Trophoblast cell (in vitro differentiated cells and primary cell): ENCODE measurements at places on chromosomes 5 and 9.

DNA sequence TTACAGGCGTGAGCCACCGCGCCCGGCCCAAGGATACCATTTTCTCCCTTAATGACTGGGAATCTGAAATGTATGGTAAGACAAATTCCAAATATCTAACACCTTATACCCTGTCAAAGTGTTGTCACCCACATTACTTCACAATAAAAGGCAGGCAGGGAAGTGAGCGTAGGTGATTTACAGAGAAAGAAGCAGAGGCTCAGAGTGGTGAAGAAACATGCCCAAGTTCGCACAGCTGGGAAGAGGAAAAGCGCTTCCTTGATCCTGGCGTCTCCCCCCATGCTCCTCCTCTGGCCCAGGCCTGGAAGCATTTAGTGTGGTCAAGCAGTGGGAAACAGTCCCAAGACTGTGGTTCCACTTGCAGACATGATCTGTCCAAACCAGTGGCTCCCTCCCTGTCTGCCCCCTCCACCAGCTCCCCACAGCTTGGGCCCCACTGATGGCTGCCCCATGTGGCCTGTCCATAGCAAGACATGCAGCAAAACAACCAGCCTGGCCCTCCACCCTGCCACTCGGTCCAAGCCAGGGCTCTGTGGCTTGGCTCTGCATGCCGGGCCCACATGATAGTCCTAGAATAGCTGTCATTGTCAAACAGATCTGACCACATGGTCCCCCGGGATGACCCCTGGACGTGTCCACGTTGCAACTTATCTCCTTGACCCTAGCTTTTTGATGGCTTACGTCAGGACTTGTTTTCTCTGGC, 107.2 kb downstream of the TTLL11 start:
- DNase-seq = no peak

GRCh38 chr9:35232867-35233544, 71.2 kb downstream of the UNC13B start:
- DNase-seq = no peak

DNA sequence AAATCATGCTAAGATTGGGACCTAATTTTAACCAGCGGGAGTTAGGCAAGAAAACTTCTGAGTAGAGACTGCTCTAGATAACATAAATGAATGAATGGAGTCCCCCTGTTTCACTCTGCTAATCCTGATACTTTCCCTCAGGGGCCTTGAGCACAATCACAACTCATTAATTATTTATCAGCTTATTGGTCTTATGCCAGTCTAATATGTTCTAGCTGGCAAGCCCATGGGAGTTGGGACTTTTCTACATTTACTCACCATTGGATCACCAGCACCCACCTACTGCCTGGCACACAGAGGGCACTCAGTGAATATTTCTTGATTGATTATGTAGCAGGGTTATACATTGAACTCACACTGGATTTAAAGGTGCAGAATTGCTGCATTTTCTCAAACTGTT, 13.5 kb upstream of the TMED7 start:
- DNase-seq = no peak

DNA sequence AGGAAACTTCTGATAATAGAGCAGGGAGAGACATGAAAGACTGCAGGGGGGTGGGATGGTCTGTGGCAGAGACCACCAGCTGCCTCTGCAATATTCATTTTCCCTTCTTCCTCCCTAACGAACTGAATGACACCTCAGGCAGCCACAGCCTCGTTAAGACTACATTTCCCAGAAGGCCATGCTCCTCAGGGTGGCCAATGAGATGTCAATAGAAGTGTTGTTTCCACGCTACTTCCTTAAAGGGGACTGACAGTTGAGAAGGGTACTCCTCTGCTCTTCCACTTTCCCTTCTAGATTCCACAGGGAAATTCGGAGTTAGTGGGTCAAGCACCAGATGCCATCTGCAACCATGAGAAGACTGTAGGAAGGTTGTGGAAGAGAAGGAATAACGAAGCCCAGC, 52.0 kb upstream of the DAPK1 start:
- DNase-seq = peak; percentile 38

DNA sequence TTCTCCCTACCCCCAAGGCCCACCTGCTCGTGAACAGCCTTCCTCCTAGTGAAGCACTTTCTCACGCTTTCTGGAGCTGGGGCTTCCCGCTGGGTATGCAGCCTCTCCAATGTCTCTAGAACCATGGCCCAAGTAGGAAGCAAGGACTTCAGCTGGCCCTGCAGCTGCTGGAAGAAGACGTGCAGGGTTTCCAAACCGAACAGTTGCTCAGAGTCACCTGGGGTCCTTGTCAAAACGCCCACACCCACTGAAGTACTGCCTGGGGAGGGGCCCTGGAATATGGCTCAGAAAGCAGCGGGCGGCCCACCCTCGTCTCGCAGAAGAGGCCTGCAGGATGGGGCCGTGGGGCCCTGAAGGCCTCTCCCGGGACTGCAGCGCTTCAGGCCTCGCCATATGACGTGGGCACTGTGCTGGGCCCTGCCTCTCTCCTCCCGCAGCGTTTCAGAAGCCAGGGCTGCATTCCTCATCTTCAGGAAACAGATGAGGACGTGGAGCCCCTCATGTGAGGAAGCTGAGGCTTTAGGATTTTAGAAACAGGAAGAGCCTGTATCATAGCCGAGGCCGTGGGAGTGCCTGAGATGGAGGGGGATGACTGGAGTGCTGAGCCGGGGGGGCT, 116.0 kb upstream of the LMX1B start:
- DNase-seq = no peak

DNA sequence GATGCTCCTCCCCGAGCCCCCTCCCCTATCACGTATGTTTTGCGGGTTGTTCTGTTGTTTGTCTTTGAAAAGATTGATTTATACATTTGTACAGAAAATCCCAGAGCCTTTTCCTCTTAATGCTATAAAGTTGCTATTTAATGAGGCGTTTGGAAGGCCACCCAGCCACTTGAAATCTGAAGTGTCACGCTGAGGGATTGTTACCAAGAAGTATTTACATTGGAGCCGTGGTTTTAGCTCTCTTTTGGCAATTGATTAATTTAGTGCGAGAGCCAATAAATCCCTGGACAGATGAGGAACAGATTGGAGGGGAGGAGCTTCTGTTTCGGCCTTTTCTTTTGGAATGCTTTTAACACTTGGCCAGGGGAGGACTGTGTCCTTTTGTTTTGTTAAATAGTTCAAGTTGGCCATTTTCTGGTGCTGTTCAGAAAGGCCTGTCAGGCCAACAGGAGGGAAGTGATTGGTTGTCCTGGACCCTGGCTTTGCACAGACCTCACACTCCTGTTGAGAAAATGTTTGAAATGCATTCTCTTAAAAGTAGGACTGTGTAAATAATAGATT, 250.2 kb downstream of the PDZD2 start:
- DNase-seq = no peak

GRCh38 chr9:125913551-125913950, 166.4 kb downstream of the PBX3 start:
- DNase-seq = no peak

DNA sequence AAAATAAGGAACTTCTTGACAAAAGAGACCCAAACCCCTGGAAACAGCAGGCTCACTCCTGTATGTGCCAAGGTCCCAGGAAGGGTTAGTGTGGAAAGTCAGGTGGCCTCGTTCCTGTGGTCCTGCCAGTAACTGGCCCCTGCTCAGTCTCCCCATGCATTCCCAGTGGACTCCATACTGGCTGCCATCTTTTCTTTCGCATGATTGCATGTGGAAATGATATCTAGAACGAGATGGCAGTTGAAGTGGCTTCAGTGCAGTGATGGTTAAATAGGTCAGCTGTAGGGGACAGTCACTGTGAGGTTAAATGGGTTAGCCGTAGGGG, 30.4 kb downstream of the AHRR start:
- no peak for DNase-seq

- no peak for DNase-seq
These were observed 51.1 kb downstream of the P4HA2 start for GRCh38 chr5:132176521-132176945.

DNA sequence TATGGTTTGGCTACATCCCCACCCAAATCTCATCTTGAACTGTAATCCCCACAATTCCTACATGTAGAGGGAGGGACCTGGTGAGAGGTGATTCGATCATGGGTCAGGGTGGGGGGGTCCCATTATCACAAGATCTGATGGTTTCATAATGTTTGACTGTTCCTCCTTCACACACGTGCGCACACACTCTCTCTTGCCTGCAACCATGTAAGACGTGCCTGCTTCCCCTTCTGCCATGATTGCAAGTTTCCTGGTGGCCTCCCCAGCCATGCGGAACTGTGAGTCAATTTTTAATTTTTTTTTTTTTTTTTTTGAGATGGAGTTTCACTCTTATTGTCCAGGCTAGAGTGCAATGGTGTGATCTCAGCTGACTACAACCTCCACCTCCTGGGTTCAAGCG, 27.0 kb downstream of the FAM169A start:
- DNase-seq = no peak

GRCh38 chr9:124202447-124202971, 55.2 kb upstream of the NEK6 start:
- peak; percentile 46 for DNase-seq

GRCh38 chr5:89397096-89397495, 514.1 kb upstream of the MEF2C start:
- DNase-seq = peak; percentile 17

DNA sequence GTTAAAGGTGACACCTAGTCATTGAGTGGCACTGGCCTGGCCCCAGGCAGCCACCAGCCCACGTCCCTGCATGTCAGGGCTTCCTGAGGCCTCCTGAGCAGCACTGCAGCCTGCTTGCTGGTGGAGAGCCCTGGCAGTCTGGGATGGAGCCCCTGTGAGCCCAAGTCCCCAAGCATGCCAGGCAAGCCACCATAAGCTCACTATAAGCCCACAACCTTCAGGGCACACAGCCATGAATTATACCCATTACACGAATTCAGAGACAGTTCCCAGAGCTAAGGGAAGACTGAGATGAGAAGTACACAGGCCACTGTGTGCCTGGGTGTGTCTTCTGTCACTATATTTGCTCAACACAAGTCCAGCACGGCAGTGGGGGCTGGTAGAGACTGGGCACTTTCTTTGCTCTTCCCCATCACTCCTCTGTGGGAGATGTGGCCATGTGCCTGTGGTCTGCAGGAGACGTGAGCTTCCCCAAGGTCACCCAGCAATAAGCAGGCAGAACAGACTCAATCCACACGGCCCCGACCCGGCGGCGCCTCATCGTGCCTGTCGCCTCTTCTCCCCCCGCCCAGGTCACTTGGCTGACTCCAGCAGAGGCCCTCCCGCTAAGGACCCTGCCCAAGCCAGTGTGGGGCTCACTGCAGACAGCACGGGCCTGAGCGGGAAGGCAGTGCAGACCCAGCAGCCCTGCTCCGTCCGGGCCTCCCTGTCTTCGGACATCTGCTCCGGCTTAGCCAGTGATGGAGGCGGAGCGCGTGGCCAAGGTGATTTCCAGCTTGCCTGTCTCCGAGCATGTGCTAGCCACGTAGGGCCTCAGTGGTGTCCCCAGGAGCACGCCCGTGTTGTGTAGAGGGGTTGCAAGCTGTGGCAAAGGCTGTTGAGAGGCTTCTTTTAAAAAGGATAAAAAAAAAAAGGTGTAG, 114.8 kb downstream of the WNK2 start:
- no peak for DNase-seq

GRCh38 chr5:173532689-173533250, 83.7 kb downstream of the BOD1 start:
- DNase-seq = no peak

- DNase-seq = no peak
These were observed 41.5 kb downstream of the C5orf22 start for GRCh38 chr5:31573494-31574142.

DNA sequence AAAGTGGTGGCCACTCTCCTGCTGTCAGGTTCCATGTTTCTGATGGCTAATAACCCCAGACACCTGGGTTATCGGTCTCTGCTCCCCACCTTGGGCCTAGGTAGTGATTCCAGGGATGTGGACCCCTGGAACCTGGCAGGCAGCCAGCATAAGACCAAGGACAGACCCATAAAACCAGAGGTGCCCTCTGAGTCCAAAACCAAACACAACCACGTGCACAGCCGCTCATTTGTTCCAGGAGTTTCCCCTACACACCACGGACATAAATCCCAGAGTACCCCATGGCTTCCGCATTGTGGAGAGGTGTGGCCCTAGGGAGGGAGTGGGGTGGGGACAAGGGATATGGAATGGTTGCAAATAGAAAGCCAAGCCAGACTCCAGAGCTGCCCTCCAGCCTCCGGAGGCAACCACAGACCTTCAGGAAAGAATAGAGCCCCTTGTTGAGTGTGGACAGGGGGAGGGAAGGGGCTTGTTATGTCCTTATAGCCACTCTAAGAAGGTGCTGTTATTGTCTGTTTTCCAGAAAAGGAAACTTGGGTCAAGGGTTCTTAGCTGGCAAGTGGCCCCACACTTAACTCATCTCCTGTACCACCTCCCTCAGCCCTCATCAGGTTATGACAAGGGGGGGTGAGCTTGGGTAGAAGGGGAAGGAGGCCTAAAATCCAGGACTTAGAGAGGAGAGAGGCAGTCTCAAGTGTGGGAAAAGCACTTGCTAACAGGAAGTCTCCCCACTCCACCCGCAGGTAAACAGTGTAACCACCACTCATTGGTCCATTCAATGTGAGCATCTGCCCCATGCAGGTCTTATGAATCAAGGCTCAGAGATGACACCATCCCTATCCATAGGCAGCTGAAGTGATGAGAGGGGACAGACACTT, 23.6 kb upstream of the CYSTM1 start:
- no peak for DNase-seq

GRCh38 chr5:80822640-80823039, 137.5 kb upstream of the RASGRF2 start:
- DNase-seq = no peak

- no peak for DNase-seq
These were observed 165.7 kb upstream of the SMC2 start for GRCh38 chr9:103928442-103928841.

DNA sequence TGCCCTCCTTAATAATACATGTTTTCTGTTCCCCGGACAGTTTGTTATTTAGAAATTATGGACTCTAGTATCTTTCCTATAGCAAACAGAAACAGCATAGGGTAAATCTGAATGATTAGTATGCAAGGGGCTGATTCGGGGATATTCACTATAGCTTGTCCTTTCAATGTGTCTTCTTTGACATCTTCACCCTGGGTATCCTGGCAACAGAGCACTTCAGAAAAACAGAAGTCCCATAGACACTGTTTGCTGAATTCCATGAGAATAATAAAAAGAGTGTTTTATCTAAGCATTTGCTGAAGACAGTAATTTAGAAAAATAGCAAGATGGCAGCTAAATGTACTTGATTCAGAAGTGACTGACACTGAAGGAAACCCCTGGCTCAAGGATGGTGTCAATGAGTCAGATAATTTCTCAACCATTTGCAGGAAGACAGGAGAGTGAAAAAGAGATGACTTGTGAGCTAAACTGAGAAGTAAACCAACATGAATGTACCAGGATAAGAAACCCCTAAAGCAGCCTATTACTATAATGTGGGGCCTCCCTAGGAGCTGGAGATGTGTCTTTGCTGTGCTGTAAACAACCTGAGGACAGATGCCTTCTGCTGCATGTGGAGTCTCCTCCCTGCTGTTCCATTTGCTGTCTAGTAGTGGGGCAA, 246.2 kb downstream of the MAN2A1 start:
- no peak for DNase-seq

- DNase-seq = peak; percentile 85
These were observed 54.1 kb downstream of the MAN2A1 start for GRCh38 chr5:109743770-109744212.

GRCh38 chr5:180792287-180792964, 10.2 kb downstream of the MGAT1 start:
- no peak for DNase-seq

- DNase-seq = no peak
These were observed 376.1 kb upstream of the IRX4 start for GRCh38 chr5:2258861-2259260.

- DNase-seq = no peak
These were observed 748.7 kb downstream of the TLE4 start for GRCh38 chr9:80320480-80320879.
